Left colon (tissue), 2 donors: ENCODE measurements at places on chromosomes 1 and 21.
A peak's percentile ranks its signal among the peaks of the same experiment; 100 is the strongest.

DNA sequence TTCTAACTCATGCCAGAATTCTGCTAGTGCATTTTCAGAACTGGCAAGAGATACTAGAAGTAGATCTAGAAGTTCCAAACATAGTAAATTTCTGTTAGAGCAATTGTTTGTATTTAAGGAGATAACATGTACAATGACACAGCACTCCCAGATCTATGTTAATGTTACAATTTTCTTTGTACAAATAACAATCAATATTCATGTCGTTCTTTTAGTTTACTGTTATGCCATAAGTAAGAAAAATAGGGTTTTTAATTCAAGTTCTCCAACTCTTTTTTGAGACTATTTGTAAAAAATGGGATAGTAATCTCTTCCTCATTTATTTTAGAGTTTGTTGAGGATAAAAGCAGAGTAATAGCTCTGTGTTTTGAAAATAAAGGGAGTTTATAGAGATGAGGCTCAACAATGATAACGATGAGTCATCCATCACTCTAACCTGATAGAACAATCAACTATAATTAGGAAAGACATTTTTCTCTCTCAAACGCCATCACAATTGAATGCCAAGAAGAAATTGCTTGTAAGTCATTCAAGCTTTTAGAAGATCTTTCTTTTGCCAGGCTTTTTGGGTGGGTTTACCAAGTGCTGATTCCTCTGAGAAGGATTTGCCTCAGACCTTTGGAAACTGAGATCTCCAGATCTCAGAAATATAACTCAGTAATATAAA, 638 bp downstream of the CD84 start:
- no peak for DNase-seq

DNA sequence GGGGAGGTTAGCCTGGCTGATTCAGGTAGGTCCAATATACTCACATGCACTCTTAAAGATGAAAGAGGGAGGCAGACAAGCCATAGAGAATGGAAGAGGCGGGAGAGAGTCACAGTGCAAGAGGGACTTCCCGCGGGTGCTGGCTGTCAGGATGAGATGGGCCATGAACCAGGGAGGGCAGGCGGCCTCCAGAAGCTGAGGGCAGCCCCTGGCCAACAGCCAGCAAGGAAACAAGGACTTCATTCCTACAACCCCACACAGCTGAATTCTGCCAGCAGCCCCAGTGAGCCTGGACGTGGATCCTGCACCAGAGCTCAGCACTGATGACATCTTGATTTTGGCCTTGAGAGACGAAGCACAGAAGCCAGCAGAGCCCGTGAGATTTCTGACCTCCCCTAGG, 15.1 kb upstream of the B3GALT5 start:
- DNase-seq = no peak

GRCh38 chr1:10643607-10644306, 152.7 kb downstream of the CASZ1 start:
- DNase-seq = no peak

DNA sequence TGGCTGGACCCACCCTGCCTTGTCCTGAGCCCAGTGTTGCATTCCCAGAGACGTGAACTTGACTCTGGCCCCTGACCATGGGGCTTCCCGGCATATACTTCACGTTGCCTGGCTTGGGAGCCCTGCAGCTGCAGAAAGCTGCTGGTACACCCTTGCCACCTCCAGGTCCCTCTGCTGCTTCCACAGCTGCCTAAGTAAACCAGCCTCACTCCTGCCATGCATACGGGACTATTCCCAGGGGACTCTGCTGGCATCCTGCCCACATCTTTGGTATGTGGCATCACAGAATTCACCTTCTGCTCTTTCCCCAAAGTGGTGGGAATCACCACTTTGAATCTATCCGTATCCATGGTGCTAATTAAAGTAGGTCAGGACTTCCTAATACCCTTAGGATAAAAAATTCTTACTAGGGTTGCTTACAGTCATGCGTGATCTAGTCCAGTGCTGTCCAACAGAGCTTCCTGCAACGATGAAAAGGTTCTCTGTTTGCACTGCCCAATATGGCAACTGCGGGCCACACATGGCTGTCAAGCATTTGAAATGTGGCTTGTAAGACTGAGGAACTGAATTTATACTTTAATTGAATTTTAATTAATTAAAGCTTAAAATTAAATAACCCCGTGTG, 203.0 kb downstream of the GRIK3 start:
- no peak for DNase-seq

- DNase-seq = peak; percentile 82
These were observed 29.1 kb upstream of the GRHL3 start for GRCh38 chr1:24289937-24290595.

GRCh38 chr1:65994223-65994622, 201.5 kb downstream of the PDE4B start:
- DNase-seq = no peak

DNA sequence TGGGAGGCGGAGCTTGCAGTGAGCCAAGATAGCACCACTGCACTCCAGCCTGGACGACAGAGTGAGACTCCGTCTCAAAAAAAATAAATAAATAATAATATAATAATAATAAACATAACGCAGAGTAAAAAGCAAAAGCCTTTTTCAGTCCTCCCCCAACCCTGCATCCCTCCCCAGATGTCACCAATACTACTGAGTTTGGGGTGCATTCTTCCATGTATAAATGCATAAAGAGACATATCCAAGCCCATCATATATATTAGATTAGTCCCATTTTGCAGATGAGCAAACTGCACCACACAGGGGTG, 930 bp upstream of the ADAMTSL4 start:
- no peak for DNase-seq
